Uterine smooth muscle cell (primary cell): ENCODE measurements at places on chromosomes 11 and 22. TPM values are rescaled to one million over a fixed set of nuclear protein-coding genes. Genes with fewer than 3 reads are reported as not detected.

SLC35E4 gene
- total RNA-seq = 15.5 and 27.8 TPM in 2 replicates

FTH1 gene
- total RNA-seq = 455 and 1,494 TPM in 2 replicates

OR4D9 gene
- total RNA-seq = not detected in 2 replicates

RFPL2 gene
- total RNA-seq = not detected in 2 replicates

BIK gene
- not detected in 2 replicates for total RNA-seq

ADORA2A gene
- 1.00 and 1.1 TPM in 2 replicates for total RNA-seq

GNG3 gene
- total RNA-seq = not detected in 2 replicates

POU2AF2 gene
- not detected in 2 replicates for total RNA-seq

APOA5 gene
- total RNA-seq = not detected in 2 replicates

RASGRP2 gene
- total RNA-seq = 0.33 and 1.2 TPM in 2 replicates
